ENCODE measurements at places on chromosomes 3 and 15. TPM values are rescaled to one million over a fixed set of nuclear protein-coding genes. Genes with fewer than 3 reads are reported as not detected.

The ZCWPW2 gene
- 0.87 TPM for total RNA-seq

The RTP1 gene
- not detected for total RNA-seq

The GNAT1 gene
- total RNA-seq: not detected

The TMEM158 gene
- total RNA-seq: 375 TPM

The MOBP gene
- total RNA-seq: under 0.01 TPM

The RASGRP1 gene
- 0.22 TPM for total RNA-seq

The CYP8B1 gene
- not detected for total RNA-seq

The ACAN gene
- 3.0 TPM for total RNA-seq

The HTR3D gene
- total RNA-seq: not detected

The NUP210 gene
- 1.9 TPM for total RNA-seq

The DHX30 gene
- total RNA-seq: 60.2 TPM

The AMOTL2 gene
- total RNA-seq: 100 TPM

The MAP2K1 gene
- total RNA-seq: 42.8 TPM

The MYO1E gene
- 103 TPM for total RNA-seq

The IGF2BP2 gene
- total RNA-seq: 52.6 TPM

The NRROS gene
- 3.0 TPM for total RNA-seq

The AADACL2 gene
- total RNA-seq: not detected

The MINAR1 gene
- total RNA-seq: 0.66 TPM

The ROPN1 gene
- not detected for total RNA-seq

The GUCA1C gene
- not detected for total RNA-seq

The CNTN3 gene
- 5.0 TPM for total RNA-seq

The HIGD2B gene
- not detected for total RNA-seq
